ENCODE measurements at places on chromosomes 16 and 17.

DNA sequence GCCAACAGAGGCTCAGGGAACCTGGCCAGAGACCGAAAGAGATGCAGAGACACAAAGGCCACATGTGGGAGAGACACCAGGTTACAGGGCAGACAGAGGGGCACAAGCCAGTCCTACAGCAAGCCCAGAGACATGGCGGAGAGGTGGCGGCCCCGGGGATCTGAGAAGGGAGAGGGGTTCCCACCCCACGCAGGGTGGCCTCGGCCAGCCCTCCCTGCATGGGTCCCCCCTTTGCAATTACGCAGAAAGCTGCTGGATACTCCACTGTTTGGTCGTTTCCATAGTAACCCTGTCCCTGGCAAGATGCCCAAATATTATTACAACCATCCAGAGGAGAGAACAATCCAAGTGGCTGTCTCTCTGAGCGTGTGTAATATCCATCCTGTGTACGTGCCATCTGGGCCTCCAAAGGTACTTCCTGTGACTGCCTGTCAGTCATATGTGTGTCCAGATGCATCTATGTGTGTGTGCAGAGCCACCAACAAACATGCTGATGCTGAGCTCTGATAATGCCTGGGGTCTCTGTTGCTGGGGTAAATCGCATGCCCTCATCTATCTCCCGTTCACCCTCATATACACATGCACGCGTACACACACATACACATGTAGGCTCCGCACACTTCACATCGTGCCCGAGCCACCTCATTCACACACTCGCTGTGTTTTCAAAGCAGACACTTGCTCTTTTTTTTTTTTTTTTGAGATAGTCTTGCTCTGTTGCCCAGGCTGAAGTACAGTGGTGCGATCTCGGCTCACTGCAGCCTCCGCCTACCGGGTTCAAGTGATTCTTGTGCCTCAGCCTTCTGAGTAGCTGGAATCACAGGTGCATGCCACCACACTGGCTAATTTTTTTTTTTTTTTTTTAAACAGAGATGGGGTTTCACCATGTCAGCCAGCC lies 5.5 kb downstream of the PCGF2 start:
- no peak for DNase-seq

DNA sequence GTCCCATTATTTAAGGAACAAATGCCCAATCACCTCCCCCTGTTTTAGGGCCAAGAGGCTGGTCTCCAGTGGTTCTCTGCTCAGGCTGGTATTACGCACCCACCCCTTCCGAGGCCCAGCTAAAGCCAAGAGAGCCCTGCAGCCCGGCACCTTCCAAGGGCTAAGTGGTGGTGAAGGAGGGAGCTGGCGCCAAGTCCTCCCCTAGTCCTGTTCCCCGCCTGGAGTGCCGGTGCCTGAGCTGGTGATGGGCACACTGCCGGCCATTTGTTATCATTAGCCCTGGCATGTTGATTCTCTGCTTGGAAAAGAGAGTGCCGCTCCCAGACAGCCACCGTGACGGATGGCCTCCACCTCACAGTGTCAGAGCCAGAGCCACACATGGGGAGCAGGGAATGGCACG lies 31.9 kb downstream of the GRIN2C start:
- DNase-seq = no peak

DNA sequence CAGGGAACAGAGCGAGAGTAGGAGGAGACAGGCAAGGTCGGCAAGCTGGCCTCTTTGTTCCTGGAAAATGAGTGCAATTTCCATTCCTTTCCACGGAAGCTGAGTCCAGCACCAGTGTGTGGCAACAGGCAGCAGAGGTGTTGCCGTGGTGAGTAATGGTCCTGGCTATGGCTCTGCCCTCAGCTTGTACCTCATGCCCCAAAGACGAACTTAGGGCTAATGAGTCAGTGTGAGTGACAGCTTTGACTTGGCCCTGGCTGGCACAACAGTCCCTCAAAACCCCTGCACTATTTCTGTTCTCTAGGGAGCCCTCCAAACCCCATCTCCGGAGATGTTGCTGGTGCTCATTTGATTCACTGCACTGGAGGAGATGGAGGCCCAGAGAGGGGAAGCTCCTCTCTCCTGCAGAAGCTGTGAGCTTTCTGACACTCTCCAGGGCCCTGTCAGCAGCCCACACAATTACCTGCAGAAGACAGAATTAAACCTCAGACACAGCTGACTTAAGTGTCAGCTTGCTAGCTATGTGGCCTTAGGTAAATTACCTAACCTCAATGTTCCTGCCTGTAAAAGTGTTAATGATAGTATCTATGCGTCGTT lies 129.9 kb downstream of the TMEM132E start:
- no peak for DNase-seq

DNA sequence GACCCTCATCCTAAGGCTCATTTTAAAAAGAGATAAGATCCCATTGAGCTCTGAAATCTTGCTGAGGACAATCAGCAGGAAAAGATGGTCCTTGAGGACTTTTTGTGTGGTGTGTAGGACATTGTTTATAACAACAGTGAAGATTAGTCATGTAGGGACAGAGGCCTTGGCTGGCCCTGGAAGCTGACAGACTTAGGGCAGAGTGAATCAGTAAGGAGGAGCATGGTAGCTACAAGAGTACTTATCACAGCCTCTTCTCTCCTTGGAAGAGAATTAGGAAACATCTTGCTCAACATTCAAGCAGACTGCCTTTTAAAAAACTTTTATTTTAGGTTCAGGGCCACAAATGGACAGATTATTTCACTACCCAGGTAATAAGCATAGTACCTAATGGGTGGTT lies 665.9 kb upstream of the SALL1 start:
- DNase-seq = no peak

Data from activated T-helper 1 cell treated with Interleukin-2 at 50 U/mL for 16 hours (primary cell).